A375 (cell line): ENCODE measurements at places on chromosomes 6 and 20. TPM values are rescaled to one million over a fixed set of nuclear protein-coding genes. Genes with fewer than 3 reads are reported as not detected.

The RAB22A gene
- total RNA-seq = 21.8 and 23.2 TPM in 2 replicates

The AARS2 gene
- total RNA-seq = 21.3 and 21.6 TPM in 2 replicates

The CST4 gene
- not detected in 2 replicates for total RNA-seq

The WFDC12 gene
- total RNA-seq = not detected in 2 replicates

The SNAP91 gene
- total RNA-seq = 0.57 and 0.93 TPM in 2 replicates

The SASH1 gene
- 21.7 and 29.0 TPM in 2 replicates for total RNA-seq

The SLC26A8 gene
- total RNA-seq = not detected in 2 replicates

The VWA7 gene
- total RNA-seq = 0.34 TPM in 2 replicates

The LY6G6D gene
- total RNA-seq = not detected in 2 replicates

The COL19A1 gene
- 14.0 and 15.2 TPM in 2 replicates for total RNA-seq

The MAP1LC3A gene
- total RNA-seq = 39.1 and 39.9 TPM in 2 replicates

The CRYBG1 gene
- 16.7 and 18.0 TPM in 2 replicates for total RNA-seq

The ZNF391 gene
- 1.2 and 3.7 TPM in 2 replicates for total RNA-seq

The NR2E1 gene
- 0.05 TPM in 1 of 2 replicates, not detected in the other for total RNA-seq

The SLC22A16 gene
- total RNA-seq = 0.13 TPM in 1 of 2 replicates, not detected in the other

The PLG gene
- not detected in 2 replicates for total RNA-seq

The CAGE1 gene
- 0.03 and 0.15 TPM in 2 replicates for total RNA-seq

The PTPRA gene
- total RNA-seq = 31.6 and 32.1 TPM in 2 replicates

The WFDC5 gene
- not detected in 2 replicates for total RNA-seq

The DEFB116 gene
- total RNA-seq = not detected in 2 replicates

The POPDC3 gene
- 30.0 and 40.5 TPM in 2 replicates for total RNA-seq

The RRAGD gene
- total RNA-seq = 4.0 and 4.5 TPM in 2 replicates

The RIMS4 gene
- 0.19 TPM in 1 of 2 replicates, not detected in the other for total RNA-seq

The GFRAL gene
- not detected in 2 replicates for total RNA-seq

The DST gene
- total RNA-seq = 61.8 and 83.9 TPM in 2 replicates

The PPP1R3G gene
- total RNA-seq = 0.08 TPM in 1 of 2 replicates, not detected in the other

The CD24 gene
- total RNA-seq = 0.16 TPM in 1 of 2 replicates, not detected in the other

The ANKRD6 gene
- total RNA-seq = 0.91 and 2.7 TPM in 2 replicates

The DNAH8 gene
- total RNA-seq = 0.03 TPM in 1 of 2 replicates, not detected in the other

The PSORS1C1 gene
- total RNA-seq = 1.1 and 8.5 TPM in 2 replicates

The MDFI gene
- 1.2 and 1.8 TPM in 2 replicates for total RNA-seq

The APCDD1L gene
- not detected in 2 replicates for total RNA-seq

The LAMP5 gene
- not detected in 2 replicates for total RNA-seq

The BFSP1 gene
- total RNA-seq = 7.7 and 11.1 TPM in 2 replicates

The IGF2R gene
- total RNA-seq = 33.0 and 40.7 TPM in 2 replicates

The ADAM33 gene
- not detected in 2 replicates for total RNA-seq

The VNN1 gene
- total RNA-seq = 0.08 TPM in 1 of 2 replicates, not detected in the other

The TRIM10 gene
- not detected in 2 replicates for total RNA-seq

The BMP7 gene
- 1.5 TPM in 2 replicates for total RNA-seq

The VSTM2L gene
- 0.19 TPM in 1 of 2 replicates, not detected in the other for total RNA-seq

The TGM3 gene
- not detected in 2 replicates for total RNA-seq

The POLR1H gene
- total RNA-seq = 25.9 and 27.4 TPM in 2 replicates

The SRSF12 gene
- total RNA-seq = 0.04 and 0.05 TPM in 2 replicates

The HINT3 gene
- 8.5 and 9.5 TPM in 2 replicates for total RNA-seq

The RSPO3 gene
- total RNA-seq = not detected in 2 replicates

The CGA gene
- total RNA-seq = not detected in 2 replicates

The LY6G6C gene
- not detected in 2 replicates for total RNA-seq

The PPP1R11 gene
- total RNA-seq = 36.8 and 40.9 TPM in 2 replicates

The FAM217A gene
- total RNA-seq = not detected in 2 replicates

The FILIP1 gene
- 0.11 TPM in 1 of 2 replicates, not detected in the other for total RNA-seq

The PNLDC1 gene
- not detected in 2 replicates for total RNA-seq

The TPBG gene
- total RNA-seq = 14.6 and 15.9 TPM in 2 replicates

The ZNF217 gene
- total RNA-seq = 22.7 and 25.7 TPM in 2 replicates

The LY6G5C gene
- total RNA-seq = 0.94 TPM in 1 of 2 replicates, not detected in the other

The IER3 gene
- total RNA-seq = 799 and 821 TPM in 2 replicates

The PLCG1 gene
- 70.0 and 73.9 TPM in 2 replicates for total RNA-seq

The AIG1 gene
- total RNA-seq = 29.9 and 30.6 TPM in 2 replicates

The ANGPT4 gene
- 0.05 TPM in 1 of 2 replicates, not detected in the other for total RNA-seq
